Stimulated activated CD4-positive, alpha-beta T cell treated with anti-CD3 and anti-CD28 coated beads, Interleukin-4, amount 100 ng/mL, for 4 hours (primary cell): ENCODE measurements at places on chromosomes 1 and 21.

DNA sequence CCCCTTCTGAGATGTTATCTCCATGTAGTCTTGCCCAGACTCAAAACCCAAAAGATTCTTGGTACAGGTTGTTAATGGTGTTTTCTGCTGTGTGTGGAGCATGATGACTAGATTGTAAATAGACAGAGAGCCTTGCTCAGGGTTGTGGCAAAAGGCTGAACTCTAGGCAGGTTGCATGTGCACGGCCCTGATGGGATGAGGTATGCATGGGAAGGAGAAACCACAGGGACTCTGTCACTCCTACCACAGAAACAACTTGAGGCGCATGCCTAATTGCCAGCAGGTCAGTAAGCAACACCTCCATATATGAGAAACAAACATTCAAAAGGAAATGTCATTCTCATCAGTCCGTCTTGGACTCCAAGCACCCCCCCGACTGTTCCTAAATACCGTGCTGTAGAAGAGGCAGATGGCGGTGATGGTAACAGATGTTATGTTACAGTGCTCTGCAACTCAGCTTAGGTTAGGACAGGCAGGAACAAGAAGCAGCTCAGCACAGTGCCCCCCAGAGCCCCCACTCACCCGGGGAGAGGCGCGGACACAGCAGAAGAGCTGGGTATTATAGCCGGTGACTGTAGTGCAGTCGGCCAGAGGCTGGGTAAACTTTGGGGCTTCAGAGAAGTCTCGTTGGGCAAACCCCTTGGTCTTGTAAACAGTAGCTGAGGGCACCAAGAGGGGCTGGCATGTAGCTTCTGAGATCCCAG, 10.9 kb downstream of the MYBPHL start:
- DNase-seq: no peak

- DNase-seq: no peak
Measured at GRCh38 chr1:10386761-10387676, 11.8 kb upstream of the PGD start.

GRCh38 chr1:25651036-25651640, 34.5 kb downstream of the MAN1C1 start:
- no peak for DNase-seq

GRCh38 chr1:245880754-245881403, 626.2 kb downstream of the SMYD3 start:
- no peak for DNase-seq

DNA sequence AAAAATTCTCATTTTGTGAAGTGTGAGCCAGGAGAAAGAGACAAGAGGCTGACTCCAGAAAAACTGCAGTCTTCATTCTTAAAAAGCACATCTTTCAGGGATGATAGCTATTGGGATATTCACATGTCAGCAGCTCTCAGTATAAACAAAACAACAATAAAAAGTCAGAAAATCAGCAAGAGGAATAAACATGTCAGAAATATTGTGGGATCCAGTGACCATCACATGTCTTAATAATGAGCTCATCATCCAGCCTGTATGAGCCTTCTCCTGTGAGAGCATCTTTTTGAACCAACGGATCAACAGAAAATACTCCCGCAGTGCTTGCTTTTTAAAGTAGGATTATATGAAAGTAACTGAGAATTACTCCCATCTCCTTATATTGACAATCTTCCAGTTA, 241.6 kb downstream of the SMYD3 start:
- no peak for DNase-seq
